ENCODE measurements at places on chromosomes 12 and 14.
A peak's percentile ranks its signal among the peaks of the same experiment; 100 is the strongest.

- no peak for DNase-seq
These were observed 60.8 kb downstream of the TSPAN9 start for GRCh38 chr12:3137814-3138445.

GRCh38 chr14:89056394-89056793, 231.9 kb downstream of the TTC8 start:
- no peak for DNase-seq

DNA sequence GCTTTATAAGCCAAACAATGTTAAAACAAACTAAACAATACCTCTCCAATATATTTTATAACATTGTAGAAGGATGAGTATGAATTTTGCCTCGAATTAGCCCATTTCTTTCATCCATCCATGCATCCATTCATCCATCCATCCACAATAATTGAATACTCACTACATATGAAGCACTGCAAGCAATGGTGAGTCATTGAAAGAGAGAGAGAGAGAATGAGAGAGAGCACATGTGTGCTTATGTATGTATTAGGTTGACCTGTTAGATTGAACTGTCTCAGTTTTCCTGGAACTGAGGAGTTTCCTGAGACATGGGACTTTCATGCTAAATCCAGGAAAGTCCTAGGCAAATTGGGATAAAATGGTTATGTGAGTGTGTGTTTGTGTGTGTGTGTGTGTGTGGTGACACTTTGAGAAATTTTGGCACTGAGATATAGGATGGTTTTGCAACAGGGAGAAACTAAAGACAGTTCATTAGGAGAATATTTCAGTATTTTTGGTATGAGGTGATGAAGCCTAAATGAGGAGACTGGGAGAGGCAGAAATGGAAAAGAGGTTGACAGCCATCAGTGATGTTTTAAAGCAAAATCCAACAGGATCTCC, 98.4 kb downstream of the C12orf75 start:
- DNase-seq = no peak

- DNase-seq = no peak
These were observed 507.6 kb downstream of the PCNX1 start for GRCh38 chr14:71414631-71415403.

DNA sequence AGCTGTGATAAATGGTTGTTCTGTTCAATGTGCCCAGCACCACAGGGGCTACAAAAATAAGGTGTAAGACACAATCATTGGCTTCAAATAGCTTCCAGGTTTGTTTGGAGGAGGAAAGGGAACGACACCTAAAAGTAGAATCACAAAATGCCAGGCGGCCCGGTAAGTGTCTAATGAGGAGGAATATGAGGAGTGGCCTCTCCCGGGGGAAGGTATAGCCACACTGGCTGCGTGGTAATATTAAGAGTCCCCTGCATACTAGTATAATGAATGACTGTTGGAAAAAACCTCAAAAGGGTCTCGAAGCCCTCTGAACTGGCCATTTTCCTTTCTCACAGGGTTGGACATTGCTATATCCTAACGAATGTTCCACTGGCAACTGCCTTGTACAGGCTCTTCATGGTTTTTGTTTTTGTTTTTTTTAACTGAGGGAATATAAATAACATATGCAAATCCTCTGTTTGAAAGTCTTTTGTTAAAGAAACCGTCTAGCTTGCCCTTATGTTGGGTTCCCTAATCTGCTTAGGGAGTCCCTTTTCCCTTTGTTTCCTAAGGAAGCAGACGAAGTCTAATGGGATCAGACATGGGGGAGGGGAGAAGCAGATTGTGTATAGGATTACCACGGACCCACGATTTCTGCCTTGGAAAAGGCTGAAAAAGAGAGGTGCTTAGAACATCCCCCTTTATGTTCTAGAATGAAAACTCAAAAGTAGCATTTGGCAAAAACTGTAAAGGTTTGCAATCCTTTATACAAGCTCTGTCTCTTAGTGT, 4.2 kb downstream of the CCDC60 start:
- DNase-seq = no peak

GRCh38 chr12:132222096-132222807, 78.0 kb downstream of the NOC4L start:
- DNase-seq = peak; percentile 50
